ENCODE measurements at places on chromosomes 12 and 14. TPM values are rescaled to one million over a fixed set of nuclear protein-coding genes. Genes with fewer than 3 reads are reported as not detected.

DNA sequence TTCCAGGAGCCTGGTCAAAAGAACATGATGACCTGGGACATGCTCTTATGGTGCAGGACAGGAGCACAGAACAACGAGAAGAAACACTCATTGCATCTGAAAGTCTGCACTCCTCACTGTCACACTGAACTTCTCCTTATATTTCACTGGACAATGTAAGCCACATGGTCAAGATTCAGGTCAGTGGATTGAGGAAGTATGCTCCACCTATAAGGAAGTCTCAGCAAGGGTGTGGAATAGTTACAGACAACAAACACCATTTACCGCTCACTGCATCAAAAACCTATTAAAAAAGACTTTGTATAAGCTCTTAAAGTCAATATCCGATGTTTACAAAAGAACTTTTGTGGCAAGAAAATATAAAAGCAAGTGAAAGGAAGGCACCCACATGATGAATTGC, 153.1 kb upstream of the FOXG1 start:
- H3K27me3 ChIP-seq = no peaks in the 10 kb centered on the region
- no peaks in the 10 kb centered on the region for H3K4me1 ChIP-seq
- no peak for DNase-seq
- H3K36me3 ChIP-seq = peaks cover 5% of the 10 kb centered on the region

EIF2S3B gene
- total RNA-seq = 2.2 TPM

GRCh38 chr12:116604178-116604895, 45.2 kb downstream of the MAP1LC3B2 start:
- H3K27me3 ChIP-seq = no peaks in the 10 kb centered on the region
- H3K36me3 ChIP-seq = peaks cover 12% of the 10 kb centered on the region
- H3K4me1 ChIP-seq = peaks cover 3% of the 10 kb centered on the region
- no peak overlapping the region for H3K27ac ChIP-seq
- no peak for DNase-seq

LBHD2 gene
- not detected for total RNA-seq

HDAC7 gene
- total RNA-seq = 72.1 TPM

DNA sequence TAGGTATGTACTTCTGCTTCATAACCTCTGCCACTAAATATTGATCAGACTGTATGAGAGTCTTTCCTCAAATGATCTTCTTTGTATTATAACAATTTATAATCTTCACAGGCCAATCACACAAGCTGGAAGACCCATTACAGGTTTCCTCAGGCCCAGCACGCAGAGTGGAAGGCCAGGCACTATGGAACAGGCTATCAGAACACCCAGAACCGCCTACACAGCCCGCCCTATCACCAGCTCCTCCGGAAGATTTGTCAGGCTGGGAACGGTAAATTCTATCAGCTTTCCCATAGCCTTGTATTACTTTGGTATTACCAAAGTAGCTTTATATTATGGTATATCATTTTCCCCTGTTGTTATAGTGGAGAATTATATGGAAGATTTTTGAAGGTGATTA, 16.5 kb downstream of the TTC8 start:
- H3K4me1 ChIP-seq = no peaks in the 10 kb centered on the region
- H3K27me3 ChIP-seq = no peaks in the 10 kb centered on the region
- no peak for DNase-seq
- H3K27ac ChIP-seq = no peak overlapping the region
- H3K36me3 ChIP-seq = no peaks in the 10 kb centered on the region

Data from H9 (cell line).